Mucosa of gallbladder (tissue), 1 donor: ENCODE measurements at places on chromosomes 11 and 22. TPM values are rescaled to one million over a fixed set of nuclear protein-coding genes. Genes with fewer than 3 reads are reported as not detected.

POLR2F gene
- total RNA-seq, result 80.7 TPM

XBP1 gene
- total RNA-seq, result 220 TPM

SAA4 gene
- total RNA-seq, result 0.40 TPM

SCUBE2 gene
- 22.0 TPM for total RNA-seq

OR6A2 gene
- total RNA-seq, result 0.06 TPM

CCDC15 gene
- 0.49 TPM for total RNA-seq

GVQW3 gene
- 3.0 TPM for total RNA-seq

HEPN1 gene
- total RNA-seq, result not detected

OR8D1 gene
- total RNA-seq, result not detected

DNAL4 gene
- 30.0 TPM for total RNA-seq

OR52A1 gene
- total RNA-seq, result not detected

BTG4 gene
- not detected for total RNA-seq

ST14 gene
- total RNA-seq, result 193 TPM

TREH gene
- 23.0 TPM for total RNA-seq

OR2AT4 gene
- total RNA-seq, result not detected

SHISA8 gene
- 1.4 TPM for total RNA-seq

C1QTNF5 gene
- 32.9 TPM for total RNA-seq

OR5B21 gene
- total RNA-seq, result not detected

LSP1 gene
- total RNA-seq, result 43.1 TPM

IFITM10 gene
- 13.9 TPM for total RNA-seq

OR52N4 gene
- total RNA-seq, result not detected

GP1BB gene
- 5.4 TPM for total RNA-seq

OSBP2 gene
- 10.4 TPM for total RNA-seq

GLB1L2 gene
- 8.8 TPM for total RNA-seq

FAM111B gene
- 1.4 TPM for total RNA-seq

RAB38 gene
- 5.9 TPM for total RNA-seq

TYMP gene
- 34.8 TPM for total RNA-seq

MISFA gene
- 2.8 TPM for total RNA-seq

SLC5A4 gene
- total RNA-seq, result 0.81 TPM

ZBTB16 gene
- 85.4 TPM for total RNA-seq

ESAM gene
- 22.0 TPM for total RNA-seq

TMEM218 gene
- 18.7 TPM for total RNA-seq

TUB gene
- 11.3 TPM for total RNA-seq

FREY1 gene
- total RNA-seq, result not detected

SEPTIN3 gene
- 0.60 TPM for total RNA-seq

CD3D gene
- 12.4 TPM for total RNA-seq

JAML gene
- total RNA-seq, result 12.9 TPM

CAVIN3 gene
- 16.3 TPM for total RNA-seq

UBASH3B gene
- 7.4 TPM for total RNA-seq

CASP4 gene
- total RNA-seq, result 50.9 TPM

E2F8 gene
- 0.32 TPM for total RNA-seq

UPK3A gene
- 0.40 TPM for total RNA-seq

IGLL5 gene
- 1.5 TPM for total RNA-seq
